ENCODE measurements at places on chromosomes 2 and 18.

DNA sequence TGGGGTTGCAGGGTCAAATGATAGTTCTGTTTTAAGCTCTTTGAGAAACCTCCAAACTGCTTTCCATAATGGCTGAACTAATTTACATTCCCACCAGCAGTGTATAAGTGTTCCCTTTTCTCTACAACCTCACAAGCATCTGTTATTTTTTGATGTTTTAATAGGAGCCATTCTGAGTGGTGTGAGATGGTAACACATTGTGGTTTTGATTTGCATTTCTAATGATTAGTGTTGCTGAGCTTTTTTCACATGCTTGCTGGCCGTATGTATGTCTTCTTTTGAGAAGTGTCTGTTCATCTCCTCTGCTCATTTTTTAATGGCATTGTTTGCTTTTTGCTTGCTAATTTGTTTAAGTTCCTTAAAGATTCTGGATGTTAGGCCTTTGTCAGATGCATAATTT, 107.7 kb downstream of the PDE11A start:
- no peak for ATAC-seq

- ATAC-seq, result no peak
Measured at GRCh38 chr18:9096007-9096371, 6.5 kb upstream of the NDUFV2 start.

- no peak for ATAC-seq
Measured at GRCh38 chr18:76948345-76948744, 126.0 kb downstream of the ZNF236 start.

GRCh38 chr2:215160081-215160480, 21.7 kb upstream of the ABCA12 start:
- ATAC-seq, result no peak

- no peak for ATAC-seq
Measured at GRCh38 chr2:192700934-192701333, 506.2 kb upstream of the TMEFF2 start.

DNA sequence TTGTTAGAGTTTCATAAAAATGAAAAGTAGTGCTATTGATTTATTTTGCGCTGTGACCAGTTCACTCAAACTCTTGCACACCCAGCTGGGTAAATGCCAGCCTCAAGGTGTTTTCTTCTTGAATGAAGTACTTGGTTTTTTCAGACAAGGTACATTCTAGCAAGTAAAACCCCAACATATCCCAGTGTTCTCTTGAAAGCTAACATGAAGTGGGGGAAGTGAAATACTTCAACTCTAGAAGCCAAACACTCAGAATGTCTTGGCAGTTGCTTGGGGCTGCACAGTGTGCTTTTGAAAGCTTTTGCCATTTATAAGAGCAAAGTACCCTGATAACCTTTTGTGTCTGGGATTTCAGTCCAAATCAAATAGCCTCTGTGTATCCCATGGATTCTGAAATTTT, 13.4 kb downstream of the NPAS2 start:
- no peak for ATAC-seq

- no peak for ATAC-seq
Measured at GRCh38 chr2:207725873-207726578, 14.6 kb downstream of the CCNYL1 start.

DNA sequence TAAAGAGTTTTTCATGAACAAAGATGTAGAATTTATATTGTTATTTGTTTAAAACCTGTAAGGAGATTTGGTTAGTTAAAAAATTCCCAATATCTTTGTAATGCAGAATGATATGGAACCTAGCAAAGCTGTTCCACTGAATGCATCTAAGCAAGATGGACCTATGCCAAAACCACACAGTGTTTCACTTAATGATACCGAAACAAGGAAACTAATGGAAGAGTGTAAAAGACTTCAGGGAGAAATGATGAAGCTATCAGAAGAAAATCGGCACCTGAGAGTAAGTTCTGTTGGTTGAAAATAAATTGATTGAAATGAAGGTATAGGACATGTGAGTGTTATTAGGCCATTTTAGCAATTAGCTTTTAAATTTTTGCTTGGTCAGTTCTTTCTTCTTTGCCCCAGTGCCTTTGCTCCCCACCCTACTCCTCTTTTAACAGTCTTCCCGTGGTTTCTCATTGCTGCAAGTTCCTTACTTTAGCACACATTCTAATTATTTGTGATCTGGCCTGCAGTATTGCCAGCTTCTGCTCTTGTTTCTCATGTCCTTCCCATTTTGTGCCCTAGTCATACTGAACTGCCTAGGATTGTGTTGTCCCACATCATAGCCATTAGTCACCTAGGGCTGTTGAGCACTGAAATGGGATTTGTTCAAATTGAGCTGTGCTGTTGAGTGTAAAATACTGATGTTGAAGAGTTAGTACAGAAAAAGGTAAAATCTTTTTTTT, 36.6 kb downstream of the VAPA start:
- no peak for ATAC-seq

DNA sequence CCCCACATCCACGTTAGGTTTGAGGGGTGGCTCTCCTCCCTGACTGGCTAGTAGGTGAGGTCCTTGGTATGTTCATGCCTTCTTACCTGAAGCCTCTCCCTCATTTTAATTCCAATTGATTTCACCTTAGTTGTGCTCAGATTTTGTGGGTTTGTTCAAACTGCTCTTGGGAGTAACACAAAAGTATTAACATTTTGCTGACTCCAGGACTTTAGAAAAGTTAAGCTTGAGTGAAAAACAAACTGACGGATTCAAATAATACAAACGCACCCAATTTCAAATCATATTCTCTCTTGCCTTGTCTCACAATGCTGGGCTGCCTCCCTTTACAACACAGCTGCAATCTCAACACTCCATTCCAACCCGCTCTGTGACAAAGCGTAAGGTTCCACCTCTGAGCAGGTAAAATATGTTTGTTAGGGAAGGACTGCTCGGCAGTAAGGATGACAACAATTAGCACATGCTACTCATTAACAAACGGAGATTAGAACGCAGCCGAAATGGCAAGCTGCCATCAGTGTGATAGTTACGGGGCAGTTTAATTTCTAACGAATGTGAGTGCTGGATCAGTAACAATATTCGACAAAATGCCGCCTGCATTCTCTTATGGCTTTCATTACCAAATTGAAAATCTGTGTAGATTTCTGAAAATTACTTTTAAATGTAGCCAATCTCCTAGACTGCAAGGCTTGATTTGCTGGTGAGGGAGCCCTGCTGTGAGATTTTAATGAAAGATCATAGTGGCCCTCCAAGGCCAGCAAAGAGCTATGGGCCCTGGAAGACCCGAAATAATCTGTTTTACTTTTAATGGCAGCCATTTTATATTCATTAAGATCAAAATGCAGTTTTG, 730.6 kb upstream of the FANCL start:
- no peak for ATAC-seq

DNA sequence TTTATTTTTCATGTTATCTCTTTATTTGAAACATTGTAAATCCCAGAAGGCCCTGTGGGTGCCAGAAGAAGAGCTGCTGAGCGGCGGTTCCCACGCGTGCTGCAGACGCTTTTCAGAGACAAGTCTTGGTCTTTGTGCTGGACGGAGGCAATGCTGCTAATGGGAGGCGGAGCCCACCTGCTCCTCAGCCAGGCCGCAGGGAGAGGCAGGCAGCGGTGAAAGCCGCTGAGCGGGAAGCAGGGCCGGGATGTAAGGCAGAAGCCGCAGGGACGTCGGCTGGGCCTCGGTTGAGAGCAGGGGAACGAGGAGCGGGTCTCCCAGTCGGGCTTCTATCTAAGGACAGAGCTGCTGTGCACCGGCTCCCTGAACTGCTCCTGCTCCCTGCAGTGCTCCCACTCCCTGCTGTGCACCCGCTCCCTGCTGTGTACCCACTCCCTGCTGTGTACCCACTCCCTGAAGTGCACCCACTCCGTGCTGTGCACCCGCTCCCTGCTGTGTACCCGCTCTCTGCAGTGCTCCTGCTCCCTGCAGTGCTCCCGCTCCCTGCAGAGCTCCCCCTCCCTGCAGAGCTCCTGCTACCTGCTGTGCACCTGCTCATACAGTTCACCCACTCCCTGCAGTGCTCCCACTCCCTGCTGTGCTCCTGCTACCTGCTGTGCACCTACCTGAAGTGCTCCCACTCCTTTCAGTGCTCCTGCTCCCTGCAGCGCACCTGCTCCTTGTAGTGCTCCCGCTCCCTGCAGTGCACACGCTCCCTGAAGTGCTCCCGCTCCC, 16.4 kb downstream of the TMEM18 start:
- ATAC-seq, result no peak

DNA sequence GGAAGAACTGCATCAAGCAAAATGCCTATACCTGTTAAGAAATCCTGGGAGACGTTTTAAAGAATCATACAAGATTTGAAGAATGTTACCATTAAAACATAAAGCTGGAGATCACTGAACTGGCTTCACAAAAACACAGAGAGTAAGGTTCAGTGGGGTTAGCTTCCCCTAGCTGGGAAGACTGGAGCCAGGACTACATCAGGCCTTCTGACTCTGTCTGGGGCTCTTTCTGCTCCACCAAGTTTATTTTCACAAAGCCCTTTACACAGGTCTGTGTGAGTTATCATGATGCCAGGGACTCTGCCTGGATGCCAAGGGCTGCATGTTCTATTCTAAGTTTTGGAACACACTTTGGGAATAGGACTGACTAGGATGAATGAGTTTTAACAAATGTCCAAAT, 47.3 kb upstream of the DNER start:
- no peak for ATAC-seq

DNA sequence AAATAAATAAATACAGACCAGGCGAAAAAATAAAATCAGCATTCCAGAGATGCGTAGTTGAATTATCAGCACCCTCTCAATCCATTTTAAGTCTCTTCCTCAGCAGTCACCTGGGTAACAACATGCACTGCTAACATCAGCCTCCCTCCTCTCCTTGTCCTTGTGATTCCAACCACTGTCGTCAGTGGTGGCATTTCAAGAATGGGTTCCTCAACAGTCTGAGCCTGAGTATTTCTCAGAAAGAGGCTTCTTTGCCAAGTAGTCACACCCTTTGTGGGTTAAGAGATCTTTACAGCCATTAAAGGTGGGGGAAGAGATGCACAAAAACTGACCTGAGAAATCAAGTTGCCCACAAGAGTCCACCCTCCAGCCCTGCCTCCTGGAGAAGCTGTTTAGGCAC, 39.0 kb downstream of the NOL10 start:
- ATAC-seq, result no peak

DNA sequence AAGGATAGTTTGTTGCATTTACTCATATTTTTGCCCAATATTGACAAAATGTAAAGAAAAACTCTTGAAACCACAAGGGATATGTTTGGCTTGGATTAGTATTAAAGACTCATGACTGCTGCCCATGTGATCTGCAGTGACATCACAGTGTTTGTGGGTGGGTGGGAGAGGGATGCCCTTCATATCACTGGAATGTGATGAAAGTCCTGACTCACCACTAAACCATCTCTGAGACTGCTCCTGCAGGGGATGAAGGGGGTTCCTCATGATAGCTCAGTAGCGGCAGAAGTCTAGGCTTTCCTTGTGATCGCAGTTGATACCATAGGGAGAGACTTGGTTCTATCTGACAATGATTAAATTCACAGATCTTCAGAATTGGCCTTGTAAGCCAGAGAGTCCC, 451.2 kb downstream of the CNTNAP5 start:
- no peak for ATAC-seq

DNA sequence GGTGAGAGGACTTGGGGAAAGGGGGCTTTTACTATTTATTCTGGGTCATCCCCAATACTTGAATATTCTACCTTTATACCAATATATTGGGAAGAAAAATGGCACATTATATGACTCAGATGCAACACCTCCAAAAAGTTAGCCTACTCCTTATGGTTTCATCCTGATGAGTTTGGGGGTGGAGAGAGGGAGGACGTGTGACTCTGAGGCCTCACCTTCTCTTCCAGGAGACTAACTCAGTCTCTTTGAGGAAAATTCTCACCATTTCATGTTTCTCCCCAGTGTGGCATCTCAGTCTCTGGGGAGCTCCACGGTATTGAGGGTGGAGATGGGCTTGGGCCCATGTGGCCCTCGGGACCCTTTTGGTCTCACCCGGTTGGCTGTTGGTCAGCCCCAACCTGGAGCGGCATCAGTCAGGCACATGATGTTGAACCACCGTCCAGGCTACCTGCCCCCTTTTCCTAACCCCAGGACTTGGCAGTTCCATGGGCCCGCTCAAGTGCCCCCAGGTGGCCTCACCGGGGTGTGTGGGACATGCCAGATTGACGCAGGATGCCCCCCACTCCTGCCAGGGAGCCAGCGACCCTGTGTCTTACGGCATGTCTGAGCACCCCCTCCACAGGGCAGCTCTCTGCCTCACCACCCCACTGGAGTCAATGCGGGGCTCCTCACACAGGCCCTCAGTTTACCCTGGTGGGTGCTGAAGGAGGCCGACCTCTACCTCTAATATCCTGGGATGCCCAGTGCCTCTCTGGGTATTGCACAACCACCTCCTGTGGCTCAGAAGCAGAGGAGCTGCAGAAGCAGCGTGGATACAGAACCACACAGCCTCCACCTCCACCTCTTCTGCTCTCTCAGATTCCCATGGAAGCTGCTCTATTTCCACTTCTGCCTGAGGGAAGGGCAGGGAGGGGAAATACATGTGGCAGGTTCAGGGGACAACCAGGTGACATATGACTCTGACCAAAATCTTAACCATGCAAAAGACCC, 297.4 kb downstream of the EIPR1 start:
- no peak for ATAC-seq

DNA sequence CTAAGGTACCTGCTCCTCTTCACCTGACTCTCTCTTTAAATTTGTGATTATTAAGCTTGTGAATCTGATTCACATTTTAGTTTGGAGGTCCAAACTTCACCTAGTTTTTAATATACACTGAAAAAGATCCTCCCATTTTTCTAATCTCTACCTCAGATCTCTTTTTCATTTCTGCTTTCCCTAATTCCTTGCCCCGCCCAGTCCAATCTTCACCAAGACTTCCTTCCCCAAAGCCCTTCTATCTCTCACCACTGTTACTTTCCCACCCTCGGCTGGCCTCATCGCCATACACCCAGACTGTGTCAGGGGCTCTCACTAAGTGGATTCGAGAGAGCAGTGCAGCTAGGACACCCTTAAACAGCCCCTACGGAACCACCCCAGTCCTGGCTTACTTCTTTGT, 40.0 kb downstream of the LBH start:
- ATAC-seq, result no peak

DNA sequence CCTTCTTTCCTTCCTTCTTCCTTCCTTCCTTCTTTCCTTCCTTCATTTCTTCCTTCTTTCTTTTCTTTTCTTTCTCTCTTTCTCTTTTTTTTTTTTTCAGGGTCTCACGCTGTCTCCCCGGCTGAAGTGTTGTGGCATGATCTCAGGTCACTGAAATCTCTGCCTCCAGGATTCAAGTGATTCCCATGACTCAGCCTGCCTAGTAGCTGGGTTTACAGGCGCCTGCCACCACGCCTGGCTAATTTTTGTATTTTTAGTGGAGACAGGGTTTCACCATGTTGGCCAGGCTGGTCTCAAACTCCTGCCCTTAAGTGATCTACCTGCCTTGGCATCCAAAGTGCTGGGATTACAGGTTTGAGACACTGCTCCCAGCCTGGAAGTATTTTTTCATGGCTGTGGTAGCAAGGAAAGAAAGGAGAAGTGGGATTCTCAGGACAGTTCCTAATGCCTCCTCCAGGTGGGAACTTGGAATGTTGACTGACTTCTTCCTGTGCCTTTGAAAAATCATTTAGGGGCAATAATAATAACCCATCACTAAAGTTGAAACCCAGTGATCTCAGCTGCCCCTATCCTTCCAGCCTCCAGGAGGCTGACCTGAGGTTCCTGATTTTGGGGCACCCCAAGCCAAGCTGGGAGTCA, 89.3 kb upstream of the CELF4 start:
- no peak for ATAC-seq

Data from SK-N-SH treated with all-trans-retinoic acid at 6 μM for 48 hours (cell line).